Amniotic epithelial cell (primary cell): ENCODE measurements at places on chromosomes 7 and 10.

DNA sequence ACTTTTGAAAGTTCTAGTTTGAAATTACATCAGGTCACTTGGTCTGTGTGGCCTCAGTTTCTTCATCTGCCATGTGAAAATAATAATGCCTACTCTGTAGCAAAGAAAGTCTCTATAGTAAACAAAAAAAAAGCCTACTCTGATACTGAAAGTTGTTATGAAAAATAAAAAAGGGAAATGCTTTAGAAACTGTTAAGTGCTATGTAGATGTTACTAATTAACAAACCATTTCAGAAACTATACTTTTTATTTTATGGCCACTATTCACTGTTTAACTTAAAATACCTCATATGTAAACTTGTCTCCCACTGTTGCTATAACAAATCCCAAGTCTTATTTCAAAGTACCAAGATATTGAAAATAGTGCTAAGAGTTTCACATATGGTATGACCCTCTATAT, 50.6 kb downstream of the CFTR start:
- DNase-seq, result no peak

DNA sequence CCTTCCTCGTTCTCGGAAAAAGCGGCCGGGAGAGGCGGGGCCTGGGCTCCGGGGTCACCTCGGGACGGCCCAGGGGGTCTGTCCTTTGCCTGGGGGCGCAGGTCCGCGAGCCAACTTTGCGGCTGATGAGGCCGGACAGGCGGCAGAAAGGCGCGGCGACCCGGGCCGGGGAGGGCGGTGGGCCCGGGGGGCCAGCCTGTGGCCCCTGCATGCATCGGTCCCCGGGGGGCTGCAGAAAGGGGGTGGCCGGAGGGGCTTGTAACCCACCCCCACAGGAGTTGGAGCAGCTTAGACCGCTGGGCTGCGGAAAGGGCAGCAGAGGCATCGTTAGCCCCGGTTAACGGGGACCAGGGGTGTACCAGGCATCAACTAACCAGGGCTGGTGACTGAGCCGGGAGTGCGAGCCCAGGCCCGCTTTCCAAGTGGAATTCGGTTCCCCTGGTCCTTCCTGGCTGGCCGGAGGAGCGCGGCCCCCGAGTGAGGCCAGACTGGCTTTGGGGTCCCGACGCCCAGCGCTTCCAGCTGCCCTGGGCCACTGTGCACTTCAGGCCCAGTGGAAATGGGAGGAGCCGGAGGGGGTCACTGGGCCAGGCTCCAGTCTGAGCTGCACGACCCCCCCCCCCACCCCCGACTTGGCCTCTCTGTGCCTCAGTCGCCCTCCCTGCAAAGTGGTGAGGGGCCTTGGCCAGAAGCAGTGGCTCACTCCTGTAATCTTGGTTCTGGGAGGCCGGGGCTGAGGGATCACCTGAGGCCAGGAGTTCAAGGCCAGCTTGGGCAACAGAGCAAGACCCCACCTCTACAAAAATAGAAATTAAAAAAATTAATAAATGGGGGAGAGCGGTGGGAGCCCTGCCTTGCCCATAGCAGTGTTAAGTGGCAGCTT, 919 bp downstream of the SLC29A4 start:
- DNase-seq, result no peak

GRCh38 chr7:120925392-120925791, 25.2 kb upstream of the ING3 start:
- no peak for DNase-seq

DNA sequence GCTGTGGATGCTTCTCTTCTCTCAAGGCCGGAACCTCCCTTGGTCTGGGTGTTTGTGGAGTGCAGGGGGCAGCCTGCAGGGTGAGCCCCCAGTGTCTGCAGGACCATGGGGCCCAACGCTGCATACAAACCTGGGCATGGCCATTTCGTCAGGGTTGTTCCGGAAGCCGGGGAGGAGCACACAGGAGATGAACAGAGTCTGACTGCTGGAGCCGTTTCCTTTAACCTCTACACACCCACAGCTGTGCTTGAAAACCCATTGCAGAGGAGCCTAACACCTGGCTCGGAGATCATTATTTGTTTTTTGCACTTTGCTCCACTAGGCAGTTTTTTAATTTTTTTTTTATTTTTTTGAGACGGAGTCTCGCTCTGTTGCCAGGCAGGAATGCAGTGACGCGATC, 167.6 kb upstream of the INSYN2A start:
- no peak for DNase-seq

DNA sequence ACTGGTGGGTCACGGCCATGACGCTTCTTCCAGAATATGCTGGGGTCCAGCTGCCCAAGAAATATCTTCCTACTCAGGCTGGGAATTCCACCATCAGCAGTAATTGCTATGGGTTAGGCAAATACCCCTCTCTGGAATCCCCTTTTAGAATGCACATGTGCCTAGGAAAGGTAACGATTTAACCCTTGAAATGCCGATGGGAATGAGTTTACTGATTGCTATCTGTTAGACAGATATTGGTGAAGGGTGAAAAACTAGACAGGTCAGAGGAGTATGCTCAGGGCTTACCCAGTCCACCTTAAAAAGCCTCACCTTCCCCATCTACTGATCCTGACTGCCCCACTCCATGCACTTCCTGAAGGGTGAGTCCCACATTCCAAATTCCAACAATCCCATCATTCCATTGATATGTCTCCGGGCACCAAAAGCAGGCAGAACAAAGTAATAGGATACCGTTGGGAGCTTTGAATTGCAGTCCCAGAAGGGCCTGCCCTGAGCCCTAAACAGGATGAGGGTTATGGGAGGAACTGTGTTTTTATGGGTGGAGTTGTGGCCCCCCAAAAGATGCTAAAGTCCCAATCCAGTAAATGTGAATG, 59.3 kb downstream of the DLG5 start:
- no peak for DNase-seq

GRCh38 chr7:153090209-153090608, 330.7 kb downstream of the ACTR3B start:
- DNase-seq, result no peak

DNA sequence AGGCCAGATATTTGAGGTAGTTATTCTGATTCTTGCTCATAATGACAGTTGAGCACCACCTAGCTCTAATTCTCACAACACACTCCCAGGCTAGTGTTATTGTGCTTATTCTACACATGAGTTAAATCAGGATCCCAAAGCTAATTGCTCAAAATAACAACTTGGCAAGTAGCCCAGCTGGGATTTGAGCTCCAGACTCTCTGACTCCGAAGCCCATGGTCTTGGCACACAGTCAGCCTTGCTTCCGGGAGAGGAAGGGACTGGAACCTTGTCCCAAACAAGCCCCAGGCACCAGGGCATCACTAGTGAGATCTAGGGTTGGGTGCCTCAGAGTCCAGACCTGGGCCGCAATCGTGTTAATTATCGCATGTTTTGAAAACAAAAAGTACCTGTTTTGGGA, 101.4 kb downstream of the GPAM start:
- DNase-seq, result no peak

DNA sequence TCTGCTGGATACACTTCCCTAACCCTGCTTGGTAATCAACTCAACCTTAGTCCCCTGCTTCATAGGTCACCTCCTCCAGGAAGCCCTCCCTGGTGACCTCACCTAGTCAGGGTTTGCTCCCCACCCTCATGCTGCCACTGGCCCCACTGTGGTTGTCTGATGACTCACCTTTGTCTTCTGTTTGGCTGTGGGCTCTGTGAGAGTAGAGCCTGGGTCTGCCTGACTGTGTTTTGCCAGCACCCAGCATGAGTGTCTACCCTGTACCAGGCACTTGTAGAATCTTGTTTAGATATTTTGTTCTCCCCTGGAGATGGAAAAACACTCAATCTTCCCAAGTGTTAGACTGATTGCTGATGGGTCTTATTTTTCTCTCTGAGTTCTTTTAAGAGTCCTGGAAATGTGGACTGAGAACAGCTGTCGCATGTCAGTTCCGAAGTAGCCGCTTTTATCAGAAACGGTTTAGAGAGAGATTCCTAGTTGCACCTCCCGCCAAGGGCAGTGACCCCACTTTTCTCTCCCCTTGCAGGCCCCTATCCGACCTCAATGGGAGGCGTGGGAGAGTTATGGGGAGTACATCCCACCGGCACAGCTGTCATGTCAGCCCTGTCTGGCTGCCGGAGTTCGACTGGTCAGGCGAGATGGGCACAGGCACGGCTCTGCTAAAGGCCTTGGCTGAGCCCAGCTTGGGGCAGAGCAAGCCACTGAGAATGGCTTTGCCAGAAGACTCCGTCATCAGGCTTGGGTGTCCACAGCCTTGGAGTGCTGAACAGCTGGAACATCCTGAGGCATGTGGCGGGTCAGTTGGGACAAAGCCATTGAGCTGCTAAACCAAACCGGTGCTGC, 134.3 kb downstream of the GRK5 start:
- DNase-seq, result peak; percentile 98

DNA sequence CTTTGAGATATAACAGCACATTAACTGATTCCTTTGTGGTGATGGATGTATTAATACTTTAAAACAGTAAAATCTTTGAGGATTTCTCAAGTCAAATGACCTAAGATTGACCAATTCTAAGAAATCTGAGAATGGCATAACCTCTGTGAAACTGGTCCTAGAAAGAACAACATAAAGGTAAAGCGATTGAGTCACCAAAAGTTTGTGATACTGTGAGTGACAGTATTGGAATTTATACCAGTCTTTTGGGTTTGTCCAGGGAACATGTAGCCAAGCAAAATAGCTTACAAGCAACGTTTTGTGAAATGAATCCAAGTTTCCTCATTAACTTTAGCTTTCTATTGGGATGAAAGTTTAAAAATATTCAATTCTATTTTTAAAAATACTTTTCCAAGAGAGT, 157.4 kb upstream of the TMEM196 start:
- no peak for DNase-seq

DNA sequence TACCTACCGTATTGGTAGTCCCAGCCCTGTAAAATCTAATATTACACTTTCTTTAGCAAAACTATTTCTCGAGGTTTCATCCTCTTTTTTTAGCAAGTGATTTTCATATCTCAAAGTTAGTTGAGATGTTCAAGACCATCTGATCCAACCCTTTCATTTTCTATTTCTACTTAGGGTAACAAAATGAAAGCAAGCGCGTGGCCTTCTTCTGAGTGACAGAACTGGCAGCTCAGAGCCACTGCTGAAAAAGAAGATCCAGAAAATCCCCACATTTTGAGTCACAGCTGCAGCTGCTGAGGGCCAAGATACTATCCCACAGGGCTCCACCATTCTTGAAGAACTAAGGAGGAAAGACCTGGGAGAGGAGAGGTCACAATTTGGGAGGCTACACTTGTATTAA, 24.8 kb upstream of the ZNF800 start:
- DNase-seq, result no peak

DNA sequence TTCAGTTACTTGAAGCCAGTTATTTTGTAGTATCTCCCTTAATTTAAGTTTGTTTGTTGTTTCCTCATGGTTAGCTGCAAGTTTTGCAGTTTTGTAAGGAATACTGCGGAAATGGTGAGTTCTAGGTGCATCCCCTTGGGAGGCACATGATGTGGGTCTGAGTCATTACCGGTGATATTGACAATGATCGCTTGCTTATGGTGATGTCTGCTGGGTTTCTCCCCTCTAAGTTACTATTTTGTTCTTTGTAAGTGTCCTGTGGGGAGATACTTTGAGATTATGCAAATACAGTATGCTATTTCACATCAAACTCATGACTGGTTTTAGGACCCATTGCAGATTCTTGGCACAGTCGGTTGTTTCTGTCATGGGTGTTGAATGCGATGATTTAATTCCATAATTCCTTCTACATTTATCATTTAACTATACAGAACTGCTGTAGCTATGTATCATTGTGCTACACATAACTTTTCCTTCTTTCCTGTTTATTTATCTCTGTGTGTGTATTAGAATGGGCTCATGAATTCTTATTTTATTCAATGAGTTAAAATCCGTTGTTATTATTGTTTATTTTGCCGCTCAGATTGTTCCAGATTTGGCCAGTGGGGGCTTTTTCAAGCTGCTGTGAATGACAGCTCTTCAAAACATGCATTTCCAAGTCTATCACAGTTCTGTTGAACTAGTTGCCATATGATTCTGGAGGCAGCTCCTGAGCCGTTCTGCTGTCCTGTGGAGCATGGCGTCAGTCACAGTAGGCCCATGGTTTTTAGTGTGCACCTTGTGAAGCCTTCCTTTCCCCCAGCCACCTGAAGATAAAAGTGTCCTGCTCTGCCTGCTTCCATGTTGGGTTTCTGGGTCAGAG, 18.4 kb downstream of the TSPAN14 start:
- peak; percentile 94 for DNase-seq
